ENCODE measurements at places on chromosomes 7 and 10.

- DNase-seq, result peak; percentile 28
These were observed 45.6 kb upstream of the SCIN start for GRCh38 chr7:12524794-12525386.

GRCh38 chr7:116977172-116977571 lies 23.9 kb downstream of the ST7 start:
- DNase-seq, result no peak

DNA sequence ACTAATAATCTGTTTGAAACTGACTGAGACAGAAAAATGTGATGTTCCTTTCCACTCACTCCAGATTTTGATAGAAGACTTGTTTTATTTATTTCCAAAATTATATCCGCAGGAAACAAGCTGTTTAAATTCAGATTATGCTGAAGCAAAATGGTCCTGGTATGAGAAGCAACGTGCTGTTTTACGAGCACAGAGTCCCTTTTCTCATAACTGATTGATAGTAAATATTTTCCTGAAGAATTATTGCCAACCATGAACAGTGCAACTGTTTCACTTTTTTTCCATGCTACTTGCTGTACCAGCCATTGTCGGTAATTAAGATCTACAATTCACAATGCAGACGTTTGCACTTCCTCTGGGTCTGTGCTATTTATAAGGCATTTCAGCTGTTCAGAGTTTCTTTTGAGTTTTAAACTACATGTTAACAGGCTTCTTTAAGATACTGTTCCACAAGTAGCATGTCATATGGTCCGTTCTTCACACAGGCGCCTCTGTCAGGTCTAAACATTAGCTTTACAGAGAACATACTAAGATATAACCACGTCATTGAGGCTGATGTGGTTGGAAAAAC lies 103.8 kb downstream of the POLL start:
- DNase-seq, result no peak

DNA sequence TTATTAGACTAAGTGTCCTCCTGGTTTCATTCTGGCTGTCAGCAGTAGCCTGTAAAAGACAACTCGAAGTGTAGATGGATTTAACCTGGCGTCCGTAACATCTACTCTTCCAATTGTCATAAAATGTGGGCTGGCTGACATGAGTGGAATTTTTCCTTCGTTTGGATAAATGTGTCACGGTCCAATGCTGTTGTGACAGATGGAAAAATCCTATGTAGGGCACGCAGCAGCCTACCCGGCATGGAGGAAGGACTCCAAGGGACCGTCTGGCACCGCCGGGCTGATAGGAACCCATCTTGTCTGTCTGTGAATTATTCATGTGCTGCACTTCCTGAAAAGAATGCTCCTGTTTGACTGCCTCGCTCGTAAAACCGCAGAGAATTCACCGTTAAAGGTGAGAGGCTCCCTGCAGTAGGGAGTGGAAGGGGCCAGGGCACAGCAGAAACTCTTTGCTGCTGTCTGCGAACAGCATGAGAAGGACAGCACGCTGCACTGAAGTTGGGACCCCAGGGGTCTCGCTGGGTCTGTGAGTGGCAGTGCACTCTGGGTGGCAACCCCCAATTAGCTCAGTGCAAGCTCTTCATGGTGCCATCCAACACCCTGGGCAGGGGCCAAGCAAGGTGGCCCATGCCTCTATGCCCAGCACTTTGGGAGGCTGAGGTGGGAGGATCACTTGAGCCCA lies 1.6 kb upstream of the ORAI2 start:
- DNase-seq, result no peak

GRCh38 chr7:98293265-98293664 lies 11.8 kb downstream of the BRI3 start:
- no peak for DNase-seq

- no peak for DNase-seq
These were observed 21.3 kb upstream of the ZNF467 start for GRCh38 chr7:149794661-149795060.

DNA sequence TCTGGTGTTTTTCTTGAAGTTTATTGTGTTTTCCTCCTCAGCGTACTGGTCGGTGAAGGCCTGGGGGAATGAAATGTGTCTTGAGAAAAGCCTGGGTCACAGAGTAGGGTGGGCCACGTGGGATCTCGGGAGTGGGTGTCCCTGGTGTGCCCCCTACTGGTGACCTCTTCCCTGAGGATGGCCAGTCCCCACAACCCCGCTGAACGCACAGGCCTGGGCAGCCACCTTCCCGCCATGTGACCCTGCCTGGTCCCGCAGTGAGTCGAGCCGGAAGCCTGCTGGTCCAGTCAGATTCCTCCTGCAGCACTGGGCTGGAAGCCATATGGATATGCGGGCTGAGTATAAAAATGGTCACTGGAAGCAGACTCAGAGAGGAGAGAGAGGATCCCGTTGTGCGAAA lies 52.9 kb upstream of the GNA12 start:
- no peak for DNase-seq

- DNase-seq, result no peak
These were observed 8.0 kb downstream of the COL17A1 start for GRCh38 chr10:104077663-104078151.

DNA sequence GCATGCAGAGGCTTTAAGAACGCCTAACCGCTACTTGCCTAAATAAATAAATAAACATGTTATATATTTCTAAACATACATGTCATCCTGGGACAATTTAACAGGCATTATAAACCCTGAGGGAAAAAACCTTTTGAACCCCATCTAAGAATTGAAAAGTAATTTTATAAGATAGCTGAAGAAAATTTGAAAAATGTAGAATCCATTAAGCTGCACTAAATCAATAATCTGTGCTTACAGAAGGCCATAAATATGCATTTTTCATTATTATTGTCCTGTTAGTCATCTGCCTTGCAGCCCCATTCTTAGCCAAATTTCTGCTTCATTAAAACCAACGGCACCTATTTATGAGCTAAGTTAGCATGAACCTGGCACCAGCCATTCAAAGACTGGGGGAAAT lies 24.2 kb downstream of the LYZL1 start:
- no peak for DNase-seq

GRCh38 chr7:45035371-45035770 lies 35.4 kb downstream of the CCM2 start:
- no peak for DNase-seq

GRCh38 chr7:29895559-29895958 lies 89.3 kb downstream of the WIPF3 start:
- no peak for DNase-seq

DNA sequence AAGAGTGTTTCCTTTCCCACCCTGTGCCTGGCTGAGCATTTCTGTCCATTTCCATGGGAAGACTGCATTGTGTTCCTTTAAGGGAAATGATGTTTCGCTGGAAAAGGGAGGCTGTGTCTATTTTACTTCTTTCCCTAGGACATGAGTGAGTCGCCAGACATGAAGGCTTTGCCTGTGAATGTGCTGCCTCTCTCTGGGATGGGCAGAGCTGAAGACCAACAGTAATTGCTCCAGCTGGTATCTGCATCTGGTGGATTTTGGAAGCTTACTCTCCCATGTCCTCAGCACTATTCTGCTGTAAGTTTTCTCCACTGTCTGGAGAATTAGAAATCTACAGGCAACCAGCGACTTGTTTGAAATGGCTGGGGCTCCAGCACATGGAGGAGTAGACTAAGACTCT lies 264.6 kb upstream of the BMPER start:
- DNase-seq, result no peak

DNA sequence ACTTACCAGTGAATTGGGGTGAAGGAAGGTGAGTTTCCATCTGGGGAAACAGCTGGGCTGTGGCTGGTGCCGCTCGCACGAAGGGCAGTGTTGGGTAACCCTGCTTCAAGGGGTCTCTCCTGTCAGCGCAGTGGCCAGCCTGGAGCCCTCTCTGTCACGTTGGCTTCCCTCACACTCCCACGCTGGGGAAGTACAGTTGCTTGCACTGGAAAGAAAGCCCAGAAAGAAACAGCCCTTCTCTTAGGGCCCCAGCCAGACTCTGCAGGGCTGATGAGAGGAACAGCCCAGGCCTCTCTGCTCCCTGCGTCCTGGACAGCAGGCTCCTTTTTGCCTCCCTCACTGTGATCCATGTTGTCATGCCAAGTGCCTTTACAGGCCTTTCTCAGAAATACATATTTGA lies 40.3 kb upstream of the TRIM8 start:
- DNase-seq, result no peak

GRCh38 chr7:31186202-31186601 lies 134.1 kb downstream of the ADCYAP1R1 start:
- no peak for DNase-seq

GRCh38 chr7:98240961-98241673 lies 10.9 kb downstream of the TECPR1 start:
- peak; percentile 56 for DNase-seq

DNA sequence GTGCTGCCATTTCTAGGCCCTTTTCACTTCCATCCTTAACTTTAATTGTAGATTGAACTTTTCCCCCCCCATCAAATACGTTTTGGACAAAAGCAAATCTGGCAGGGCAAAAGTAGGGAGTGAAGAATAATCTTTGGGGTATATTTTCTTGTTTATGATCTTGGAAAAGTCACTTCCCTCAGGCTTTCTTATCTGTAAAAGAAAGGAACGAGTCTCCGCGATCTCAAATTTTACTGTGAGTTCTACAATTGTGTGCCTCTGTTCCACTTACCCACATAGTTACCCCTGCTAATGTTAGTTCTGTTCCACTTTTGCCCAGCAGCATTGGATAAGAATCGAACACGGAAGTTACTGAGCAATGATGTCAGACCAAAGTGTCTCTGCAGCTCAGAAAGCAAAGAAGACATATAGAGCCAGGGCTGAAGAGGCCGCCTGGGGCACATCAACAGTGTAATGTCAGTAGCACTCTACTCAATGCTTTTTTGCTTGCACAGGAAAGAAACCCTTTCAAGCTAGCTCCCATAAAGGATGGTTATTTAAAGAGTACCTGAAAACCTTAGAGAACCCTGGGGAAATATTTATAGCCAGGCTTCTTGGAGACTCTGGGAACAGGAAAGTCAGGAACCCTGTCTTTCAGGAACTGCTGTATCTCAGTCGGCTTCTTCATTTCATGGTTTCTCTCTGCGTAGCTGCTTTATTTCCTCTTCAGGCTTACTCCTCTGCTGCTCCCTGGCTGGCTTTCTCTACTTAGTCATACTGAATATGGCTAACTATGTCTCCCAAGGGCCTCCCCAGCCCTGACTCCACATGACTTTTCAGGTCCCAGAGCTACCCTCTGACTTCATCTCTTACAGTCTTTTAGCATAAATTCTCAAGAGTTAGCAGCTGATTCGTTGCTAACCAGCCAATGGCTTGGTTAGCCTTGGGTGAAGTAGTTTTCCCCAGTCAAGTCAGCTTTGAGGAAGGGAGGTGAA lies 123.7 kb upstream of the FAM3C start:
- no peak for DNase-seq

GRCh38 chr10:30002426-30003266 lies 56.7 kb downstream of the JCAD start:
- DNase-seq, result peak; percentile 76

DNA sequence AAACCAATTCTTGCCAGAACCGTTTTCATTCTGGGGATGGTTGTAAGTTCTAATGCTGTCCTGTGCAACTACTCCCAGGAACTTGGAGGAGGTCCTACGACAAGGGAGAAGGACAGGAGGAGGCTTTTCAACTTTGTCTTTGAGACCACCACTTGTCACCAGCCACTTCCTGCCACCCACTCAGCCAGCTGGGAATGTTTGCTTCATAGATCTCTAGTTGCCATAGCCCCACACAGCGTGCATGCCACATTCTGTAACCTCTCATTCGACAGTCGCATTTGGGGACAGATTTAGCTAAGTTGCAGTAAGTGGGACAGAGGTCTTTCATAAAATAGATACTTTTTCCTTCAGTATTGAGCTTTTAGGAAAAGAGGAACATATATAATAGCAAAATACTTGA lies 78.0 kb downstream of the TAF3 start:
- DNase-seq, result no peak

DNA sequence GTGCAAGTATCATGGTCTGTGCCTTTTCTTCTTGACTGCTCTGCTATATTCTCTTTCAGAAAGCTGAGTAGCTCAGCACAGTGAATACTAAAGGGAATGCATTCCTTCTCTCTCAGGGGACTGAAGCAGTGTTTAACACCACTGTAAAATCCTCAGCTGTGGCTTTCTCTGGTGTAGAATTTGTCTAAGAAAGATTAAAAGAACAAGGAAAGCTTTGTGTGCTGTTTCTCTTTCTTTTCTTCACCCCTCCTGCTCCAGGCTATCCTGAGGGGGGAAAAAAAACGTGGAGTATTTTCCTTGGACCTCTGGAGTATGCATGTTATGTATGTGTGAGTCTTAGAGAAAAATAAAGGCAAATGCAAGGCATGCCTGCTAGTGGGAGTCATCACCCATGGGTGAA lies 383.9 kb downstream of the AUTS2 start:
- DNase-seq, result no peak

GRCh38 chr10:65325913-65326312 lies 1599.9 kb upstream of the LRRTM3 start:
- DNase-seq, result no peak

- DNase-seq, result peak; percentile 53
These were observed at the start of gene ASB13 for GRCh38 chr10:5666008-5666840. ASB13 (minus strand) TSS chr10:5666595; CDS start chr10:5666551, 44 bp downstream.

DNA sequence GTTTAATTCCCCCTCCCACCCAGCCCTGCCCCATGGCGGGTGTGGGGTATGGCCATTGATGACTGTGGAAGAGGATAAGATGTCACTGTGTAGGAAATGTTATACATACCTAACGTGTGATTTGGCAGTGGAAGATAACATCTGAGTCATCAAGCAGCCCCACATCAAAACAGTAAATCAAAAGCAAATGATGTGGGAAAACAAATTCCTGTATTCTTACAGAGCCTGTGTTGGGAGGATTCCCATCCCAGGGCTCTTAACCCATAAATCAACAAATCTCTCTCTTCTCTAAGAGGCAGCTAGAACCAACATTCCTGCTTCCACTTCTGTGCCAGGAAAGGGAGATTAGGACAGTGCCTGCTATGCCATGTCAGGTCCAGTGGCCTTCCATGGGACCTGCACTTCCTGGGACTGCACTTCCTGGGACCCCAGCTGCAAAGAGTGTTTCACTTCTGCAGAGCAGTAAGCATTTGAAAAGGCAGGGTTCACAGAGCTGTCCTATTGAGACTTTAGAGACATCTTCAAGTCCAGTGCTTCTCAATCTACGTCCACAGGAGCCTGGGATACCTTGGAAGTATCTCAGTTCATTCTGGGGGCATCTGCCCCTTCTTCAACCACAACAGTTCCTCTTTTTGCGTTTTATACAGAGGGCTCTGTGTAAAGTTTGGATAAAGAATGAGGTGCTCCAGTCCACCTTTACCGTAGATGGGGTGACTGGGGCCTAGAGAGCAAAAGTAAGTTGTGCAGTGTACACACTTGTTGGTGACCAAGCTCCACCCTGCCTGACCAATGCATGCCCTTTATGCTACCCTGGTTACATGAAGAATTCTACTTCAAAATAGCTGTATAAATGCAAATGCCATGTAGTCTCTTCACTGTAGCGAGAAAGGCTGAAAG lies 45.7 kb downstream of the ATXN7L1 start:
- peak; percentile 96 for DNase-seq

GRCh38 chr10:74048433-74048832 lies 50.5 kb downstream of the VCL start:
- no peak for DNase-seq

Measured in RWPE1 (cell line).